NCI-H748 treated with DMSO at 0.1 percent for 48 hours (cell line): ENCODE measurements at places on chromosomes 6 and 20.

GRCh38 chr20:18254615-18255014 is 33.7 kb upstream of the ZNF133 start:
- no peak for DNase-seq

DNA sequence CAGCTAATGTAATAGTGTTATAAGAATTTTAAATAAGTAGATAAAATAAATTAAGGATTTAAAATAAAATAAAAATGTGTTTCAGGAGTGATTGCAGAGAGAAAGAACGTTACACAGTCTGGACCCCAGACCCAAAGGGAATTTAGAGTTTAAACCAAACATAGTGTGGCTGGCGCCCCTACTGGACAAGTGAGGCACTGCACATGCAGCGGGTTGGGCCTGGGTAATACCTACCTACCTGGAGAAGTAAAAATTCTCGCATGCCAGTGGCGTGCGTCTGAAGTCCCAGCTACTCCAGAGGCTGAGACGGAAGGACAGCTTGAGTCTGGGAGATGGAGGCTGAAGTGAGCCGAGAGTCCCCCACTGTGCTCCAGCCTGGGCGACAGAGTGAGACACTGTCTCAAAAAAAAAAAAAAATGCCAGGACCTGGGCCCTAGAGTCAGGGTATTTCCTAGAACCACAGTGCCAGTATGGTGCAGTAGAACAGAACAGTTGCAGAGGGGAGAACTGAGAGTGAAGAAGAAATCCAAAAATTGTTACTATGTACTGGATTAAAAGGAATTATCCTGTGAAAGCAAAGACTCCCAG is 71.4 kb upstream of the TCF21 start:
- DNase-seq, result no peak

- no peak for DNase-seq
Measured at GRCh38 chr6:88031550-88031949, 16.1 kb upstream of the SPACA1 start.

DNA sequence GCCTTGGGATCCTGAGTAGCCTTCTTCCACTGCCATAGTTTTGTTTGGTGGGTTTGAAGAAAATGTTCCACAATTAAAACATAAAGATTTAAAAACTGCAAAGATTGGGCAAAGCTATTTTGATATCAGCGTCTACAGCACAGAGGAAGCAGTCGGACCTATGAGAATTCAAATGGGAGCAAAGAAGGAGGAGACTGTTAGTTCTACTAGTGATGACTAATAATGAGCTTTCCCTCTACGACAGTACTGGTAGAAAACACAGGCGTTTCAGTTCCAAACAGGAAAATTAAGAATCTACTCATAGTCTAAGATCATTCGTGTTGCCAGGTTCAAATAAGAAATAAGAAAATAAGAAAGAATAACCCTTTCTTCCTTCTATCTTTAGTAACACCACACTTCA is 121.2 kb downstream of the INSM1 start:
- no peak for DNase-seq

DNA sequence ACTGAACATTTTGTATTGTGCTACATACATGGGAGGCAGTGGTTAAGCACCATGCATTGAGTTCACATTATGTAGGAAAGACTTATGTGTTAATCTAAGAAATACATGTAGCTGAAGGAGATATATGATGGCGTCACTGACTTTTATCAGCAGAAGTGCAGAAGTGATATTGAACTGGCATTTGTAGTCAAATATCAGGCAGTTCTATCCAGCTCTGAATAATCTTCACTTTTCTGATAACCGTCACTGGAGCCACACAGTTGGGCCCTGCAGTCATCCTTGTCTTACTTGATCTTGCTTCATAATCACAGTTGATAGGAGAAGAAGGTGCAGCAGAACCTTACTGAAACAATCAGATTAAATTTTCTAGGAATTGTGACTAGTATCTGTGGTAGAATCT is 26.4 kb downstream of the CRISP1 start:
- DNase-seq, result no peak

- DNase-seq, result no peak
Measured at GRCh38 chr20:19964289-19965265, 52.6 kb upstream of the NAA20 start.

- no peak for DNase-seq
Measured at GRCh38 chr6:130853555-130854183, 26.5 kb downstream of the SMLR1 start.

- DNase-seq, result no peak
Measured at GRCh38 chr6:34654061-34654710, 42.4 kb downstream of the ILRUN start.
